ENCODE measurements at places on chromosomes 1 and 21.

DNA sequence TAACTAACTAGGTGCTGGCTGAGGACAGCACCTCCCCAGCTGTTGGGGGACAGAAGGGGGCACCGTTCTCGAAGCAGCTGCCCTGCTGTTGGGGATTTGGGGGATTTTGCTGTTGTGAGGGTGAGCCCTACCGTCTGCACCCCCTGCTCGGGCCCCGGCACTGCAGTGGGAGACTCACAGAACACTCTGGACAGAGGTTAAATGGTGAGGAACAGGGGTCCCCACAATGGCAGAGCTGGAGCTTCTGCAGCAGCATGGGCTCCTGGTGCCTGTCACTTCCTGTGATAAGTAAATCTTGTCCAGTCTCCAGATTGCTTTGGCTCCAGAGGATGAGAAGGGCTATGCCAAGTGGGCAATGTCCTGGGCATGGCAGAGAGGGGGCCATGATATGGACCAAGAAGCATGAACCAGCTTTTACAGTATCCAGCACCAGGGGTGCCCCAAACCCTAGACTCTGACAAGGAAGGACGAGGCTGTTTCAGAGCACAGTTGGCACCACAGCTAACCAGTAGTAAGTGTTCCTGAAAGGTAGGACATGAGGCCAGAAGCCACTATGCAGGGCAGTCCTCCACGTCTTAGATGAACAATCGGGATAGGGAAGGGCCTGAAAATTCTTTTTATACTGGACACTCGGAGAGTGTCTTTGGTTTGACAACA, 365.1 kb upstream of the VAMP3 start:
- no peak for DNase-seq

- DNase-seq: no peak
These were observed 11.5 kb downstream of the RIPK4 start for GRCh38 chr21:41755258-41755933.

DNA sequence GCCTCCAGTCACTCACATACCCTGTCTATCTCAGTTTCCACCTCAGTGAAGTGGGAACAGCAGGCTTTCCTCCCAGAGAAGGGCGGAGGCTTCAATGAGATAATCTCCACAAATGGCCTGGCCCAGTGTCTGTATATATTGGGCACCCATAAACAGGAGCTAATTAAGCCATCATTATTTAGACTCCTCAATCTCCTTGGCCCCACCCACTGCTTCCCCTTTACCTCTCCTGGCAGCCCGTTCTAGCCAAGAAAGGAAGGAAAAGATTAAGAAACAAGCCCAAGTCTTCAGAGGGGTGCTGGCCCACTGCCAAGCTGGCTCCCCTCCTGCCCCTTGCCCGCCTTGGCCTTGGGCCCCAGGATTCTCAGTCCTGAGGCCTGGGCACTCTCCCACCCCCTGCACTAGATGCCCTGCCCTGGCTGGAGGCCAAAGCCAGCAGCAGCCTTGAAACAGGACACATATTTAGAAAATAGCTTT, 15.9 kb upstream of the EPB41 start:
- no peak for DNase-seq

- DNase-seq: no peak
These were observed 37.0 kb upstream of the KCNA10 start for GRCh38 chr1:110555807-110556470.

- no peak for DNase-seq
These were observed 31.0 kb upstream of the ETS2 start for GRCh38 chr21:38774586-38775285.

DNA sequence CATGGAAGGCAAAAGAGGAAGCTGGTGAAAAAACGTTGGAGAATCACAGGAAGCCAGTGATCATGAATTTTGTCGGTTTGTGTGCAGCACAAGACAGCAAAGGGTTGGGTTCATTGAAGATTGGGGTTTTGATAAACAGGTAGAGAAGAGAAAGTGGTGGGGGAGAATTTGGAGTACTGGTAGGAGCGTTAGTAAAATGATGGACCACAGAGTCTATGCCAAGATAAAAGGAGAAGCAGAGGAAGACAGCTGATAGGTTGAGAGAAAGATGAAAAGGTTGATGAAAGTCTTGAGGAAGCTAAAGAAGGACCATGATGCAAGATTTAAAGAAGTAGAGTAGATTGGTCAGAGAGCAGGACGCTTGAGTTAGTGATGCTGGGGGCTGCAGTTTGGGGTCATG, 156.8 kb upstream of the POU3F1 start:
- no peak for DNase-seq

GRCh38 chr1:50710099-50710498, 250.0 kb downstream of the FAF1 start:
- no peak for DNase-seq

DNA sequence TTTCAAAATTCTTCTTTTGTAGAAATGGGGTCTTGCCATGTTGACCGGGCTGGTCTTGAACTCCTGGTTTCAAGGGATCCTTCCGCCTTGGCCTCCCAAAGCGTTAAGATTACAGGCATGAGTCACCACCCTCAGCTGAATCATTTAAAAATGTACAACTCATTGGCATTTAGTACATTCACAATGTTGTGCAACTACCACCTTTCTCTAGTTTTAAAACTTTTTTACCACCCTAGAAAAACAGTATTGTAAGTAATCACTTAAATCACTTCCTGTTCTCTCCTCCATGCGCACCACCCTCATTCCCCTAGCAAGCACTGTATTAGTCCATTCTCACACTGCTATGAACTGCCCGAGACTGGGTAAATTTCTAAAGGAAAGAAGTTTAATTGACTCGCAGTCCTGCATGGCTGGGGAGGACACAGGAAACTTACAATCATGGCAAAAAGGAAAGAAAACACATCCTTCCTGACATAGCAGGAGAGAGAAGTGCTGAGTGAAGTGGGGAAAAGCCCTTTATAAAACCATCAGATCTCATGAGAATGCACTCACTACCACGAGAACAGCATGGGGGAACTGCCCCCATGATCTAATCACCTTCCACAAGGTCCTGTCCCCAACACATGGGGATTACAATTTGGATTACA, 14.4 kb upstream of the THEM5 start:
- no peak for DNase-seq

- DNase-seq: no peak
These were observed 284.9 kb downstream of the PBX1 start for GRCh38 chr1:164843743-164844500.

DNA sequence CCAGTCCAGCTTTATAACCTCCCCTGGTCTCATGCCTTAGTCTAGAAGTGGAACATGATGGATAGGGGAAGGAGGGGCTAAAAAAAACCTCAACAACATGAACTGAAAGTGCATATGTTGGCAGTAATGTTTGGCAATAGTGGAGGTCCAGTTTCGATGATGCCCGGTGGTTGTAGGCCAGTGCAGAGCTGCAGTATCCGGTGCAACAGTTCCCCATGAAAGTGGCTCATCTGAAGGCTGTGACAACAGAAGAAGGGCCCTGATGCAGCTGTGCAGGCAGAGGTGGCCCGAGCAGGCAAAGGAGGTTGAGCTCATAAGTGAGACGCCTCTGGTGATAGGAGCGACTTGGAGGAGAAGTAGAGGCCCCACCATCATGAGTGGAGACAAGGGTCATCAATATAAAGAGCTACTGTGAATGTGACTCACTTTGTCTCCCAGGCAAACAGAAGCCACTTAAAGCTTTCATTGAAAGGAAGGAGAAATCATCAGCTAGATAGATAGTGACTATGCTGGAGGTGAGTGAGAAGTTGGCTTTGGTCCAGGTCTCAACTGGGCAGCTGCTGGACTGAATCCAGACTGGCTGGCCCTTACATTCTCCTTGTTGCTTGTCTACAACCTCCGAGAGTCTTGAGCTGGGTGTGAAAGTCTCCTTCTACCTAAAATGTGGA, 10.2 kb upstream of the CREG1 start:
- DNase-seq: no peak
